ENCODE measurements at places on chromosomes 11 and 22.
A peak's percentile ranks its signal among the peaks of the same experiment; 100 is the strongest.

DNA sequence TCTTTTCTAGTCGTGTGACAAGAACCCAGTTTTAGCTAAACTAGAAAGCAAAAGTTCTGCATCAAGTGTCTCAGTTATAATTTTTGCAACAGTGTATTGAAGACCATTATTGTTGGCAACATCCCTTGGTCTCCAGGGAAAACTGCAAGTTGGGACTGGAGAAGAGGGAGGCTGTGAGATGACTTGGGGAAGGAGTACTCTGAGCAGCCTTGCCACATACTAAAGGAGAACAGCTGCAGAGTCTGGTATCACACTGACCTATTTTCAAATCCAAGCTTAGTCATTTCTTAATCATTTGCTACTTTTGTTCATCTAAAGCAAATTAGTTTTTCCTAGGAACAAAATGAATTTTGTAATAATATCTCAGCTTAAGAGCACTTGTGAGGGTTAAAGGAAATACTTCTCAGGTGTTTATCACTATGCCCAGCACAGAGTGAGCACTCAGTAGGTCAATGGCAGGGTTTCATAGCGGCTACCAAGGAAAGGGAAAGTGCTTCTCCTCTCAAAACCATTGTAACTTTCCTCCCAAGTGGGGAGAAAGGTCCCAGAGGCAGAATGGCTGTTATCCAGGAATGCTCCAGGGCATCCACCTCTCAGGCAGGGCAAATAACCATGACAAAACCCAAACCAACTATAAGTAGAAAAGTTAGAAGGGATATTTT, 247.1 kb downstream of the C11orf87 start:
- no peak for DNase-seq

DNA sequence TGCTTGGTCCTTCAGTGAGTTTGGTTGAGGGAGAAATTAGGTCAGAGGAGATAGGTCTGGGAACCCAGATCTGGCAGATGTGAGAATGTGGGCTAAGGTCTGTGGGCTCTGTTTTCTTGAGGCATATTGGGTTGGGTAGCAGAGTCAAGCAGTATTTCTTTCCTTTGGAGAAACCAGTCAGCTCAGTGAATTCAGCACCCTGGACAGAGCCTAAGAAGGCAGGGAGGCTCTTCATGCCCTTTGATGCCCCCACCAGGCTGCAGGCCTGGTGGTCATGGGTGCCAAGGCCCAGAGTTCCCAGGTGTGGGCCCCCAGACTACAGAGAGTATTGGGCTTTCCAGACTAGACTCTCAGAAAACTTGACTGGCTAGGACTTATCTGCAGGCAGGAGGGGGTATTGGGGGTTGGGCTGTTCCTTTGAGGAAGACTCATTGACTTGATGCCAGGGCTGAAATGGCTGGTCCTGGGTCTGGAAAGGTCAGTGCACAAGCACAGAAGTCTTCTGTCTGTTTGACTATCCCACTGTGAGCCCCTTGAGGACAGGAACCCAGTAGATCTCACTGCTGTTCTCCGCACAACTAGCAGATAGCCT, 45.3 kb upstream of the NECTIN1 start:
- peak; percentile 38 for DNase-seq

- DNase-seq, result no peak
These were observed 4.3 kb downstream of the BCO2 start for GRCh38 chr11:112179601-112180000.

GRCh38 chr11:69005631-69006368, 7.2 kb downstream of the MRGPRF start:
- DNase-seq, result no peak

All from fibroblast of skin of right quadriceps (primary cell).